Suppressor macrophage (primary cell): ENCODE measurements at places on chromosomes 7 and 10.

DNA sequence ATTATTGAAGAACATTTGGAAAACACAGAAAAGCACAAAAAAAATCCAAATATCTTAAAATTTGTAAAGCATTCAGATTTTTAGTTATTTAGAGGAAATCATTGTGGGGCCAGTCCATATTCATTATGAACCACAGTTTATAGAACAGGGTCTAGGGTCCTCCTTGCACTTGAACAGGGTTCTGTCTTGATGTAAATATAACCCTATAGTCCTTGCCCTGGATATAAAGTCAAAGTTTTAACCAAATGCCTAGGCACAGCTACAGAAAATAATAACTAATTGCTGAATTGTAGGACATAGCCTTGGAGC is 25.6 kb downstream of the CASP7 start:
- DNase-seq = no peak

- no peak for DNase-seq
These were observed 36.3 kb upstream of the RNF32 start for GRCh38 chr7:156604311-156604710.

- DNase-seq = no peak
These were observed 91.7 kb downstream of the SLC16A9 start for GRCh38 chr10:59617996-59618395.

- DNase-seq = no peak
These were observed 9.3 kb downstream of the DAGLB start for GRCh38 chr7:6438427-6438826.
